ENCODE measurements at places on chromosomes 12 and 14.

DNA sequence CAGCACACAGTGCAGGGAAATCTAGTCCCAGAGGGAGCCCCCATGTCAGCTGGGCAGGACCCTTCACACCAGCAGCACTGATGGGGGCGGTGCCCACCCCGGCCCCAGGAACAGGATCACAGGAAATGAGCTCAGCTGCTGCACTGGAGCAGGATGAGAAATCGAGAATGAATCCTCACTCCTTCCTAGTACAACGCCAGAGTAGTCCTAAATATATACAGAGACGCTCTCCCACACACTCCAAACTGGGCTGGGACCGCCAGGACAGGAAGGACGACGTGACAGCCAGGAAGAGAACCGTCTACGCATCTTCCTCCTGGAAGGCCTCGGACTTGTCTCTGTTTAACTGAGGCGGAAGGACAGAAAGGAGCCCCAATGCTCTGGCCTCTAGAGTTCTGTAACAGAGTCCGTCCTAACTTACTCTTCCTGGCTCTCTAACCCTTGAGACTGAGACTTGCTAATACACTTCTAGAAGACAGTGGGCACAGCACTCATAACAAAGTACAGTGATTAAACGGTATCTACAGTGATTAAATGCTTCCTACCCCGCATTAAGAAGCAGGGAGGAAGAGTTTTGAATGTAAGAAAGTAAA lies 33.4 kb downstream of the CDC42BPB start:
- no peak for DNase-seq

- DNase-seq, result no peak
These were observed 37.1 kb upstream of the LMNTD1 start for GRCh38 chr12:25590011-25590721.

- no peak for DNase-seq
These were observed 101.1 kb downstream of the CRADD start for GRCh38 chr12:93778306-93778705.

GRCh38 chr12:67436230-67436629 lies 167.1 kb downstream of the CAND1 start:
- no peak for DNase-seq

- DNase-seq, result no peak
These were observed 9.4 kb upstream of the CNIH1 start for GRCh38 chr14:54450535-54450934.

DNA sequence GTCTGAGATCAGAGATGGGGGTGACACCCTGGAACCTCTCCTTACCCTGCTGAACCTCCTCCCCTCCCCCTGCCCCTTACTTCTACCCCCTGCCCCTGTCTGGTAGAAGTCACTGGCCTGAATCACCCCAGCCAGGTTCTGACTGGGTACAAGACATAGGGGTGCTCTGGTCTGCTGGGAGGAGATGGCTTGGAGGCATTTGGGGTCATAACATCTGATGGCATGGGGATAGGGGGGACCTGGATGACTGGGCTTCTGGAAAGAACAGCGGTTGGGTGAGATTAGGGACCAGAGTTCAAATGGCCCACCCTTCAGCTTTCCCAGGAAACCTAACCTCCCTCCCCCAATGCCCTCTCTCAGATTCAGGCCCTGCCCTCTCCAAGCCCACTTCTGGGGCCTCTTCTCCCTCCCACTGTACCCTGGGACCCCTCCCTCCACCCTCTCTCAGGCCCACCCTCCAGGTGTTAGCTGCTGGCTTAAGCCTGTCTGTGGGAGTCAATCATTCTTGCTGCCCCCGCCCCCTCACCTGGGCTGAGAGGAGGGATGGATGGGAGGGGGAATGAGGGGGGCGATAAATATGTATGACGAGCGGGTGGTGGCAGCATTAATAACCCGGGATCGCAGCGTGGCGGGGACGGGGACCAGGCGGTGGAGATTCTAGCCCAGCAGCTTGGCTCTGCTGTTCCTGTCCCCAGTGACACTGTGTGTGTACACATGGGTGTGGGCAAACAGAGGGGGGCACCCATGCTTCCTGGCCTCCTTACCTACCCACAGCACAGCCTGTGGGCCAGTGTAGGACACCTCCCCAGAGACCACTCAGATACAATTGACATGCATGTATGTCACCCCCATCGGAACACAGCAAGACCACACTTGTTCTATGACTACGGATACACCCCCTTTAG lies 5.9 kb downstream of the NXPH4 start:
- no peak for DNase-seq

GRCh38 chr12:117129391-117129790 lies 30.2 kb upstream of the TESC start:
- no peak for DNase-seq

DNA sequence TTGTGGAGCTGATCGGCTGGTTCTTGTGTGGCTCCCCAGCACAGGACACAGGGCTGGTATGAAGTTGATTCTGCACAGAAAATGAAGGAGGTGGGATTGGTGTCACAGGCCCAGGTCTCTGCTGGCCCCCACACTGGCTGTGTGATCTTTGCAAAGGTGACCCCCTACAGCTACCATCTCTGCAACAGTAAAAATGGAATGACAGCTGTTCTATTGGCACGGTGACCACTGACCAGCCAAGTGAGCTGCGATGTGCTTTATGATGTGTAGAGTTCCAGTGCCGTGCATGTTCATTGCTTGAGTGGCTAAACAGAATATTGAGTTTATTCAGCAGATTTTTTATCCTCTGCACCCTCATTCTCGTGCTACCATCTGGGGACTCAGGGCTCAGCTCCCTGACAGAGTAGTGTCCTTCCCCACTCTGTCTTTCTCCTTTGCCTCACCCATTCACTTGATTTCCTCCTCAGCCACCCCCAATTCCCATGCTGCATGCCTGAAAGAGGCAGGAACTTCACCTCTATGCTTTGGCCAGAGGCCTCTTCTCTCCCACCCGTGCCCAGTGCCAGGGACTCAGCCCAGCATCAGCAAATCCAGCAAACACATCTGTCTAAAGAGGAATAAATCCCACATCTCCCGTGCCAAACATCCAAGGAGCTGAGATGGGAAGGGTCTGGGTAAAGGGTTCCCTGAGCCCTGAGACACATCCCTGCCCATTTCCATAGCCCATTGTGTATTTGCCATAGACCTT lies 21.2 kb downstream of the C14orf132 start:
- no peak for DNase-seq

GRCh38 chr14:72608391-72609204 lies 285.3 kb downstream of the DPF3 start:
- no peak for DNase-seq

DNA sequence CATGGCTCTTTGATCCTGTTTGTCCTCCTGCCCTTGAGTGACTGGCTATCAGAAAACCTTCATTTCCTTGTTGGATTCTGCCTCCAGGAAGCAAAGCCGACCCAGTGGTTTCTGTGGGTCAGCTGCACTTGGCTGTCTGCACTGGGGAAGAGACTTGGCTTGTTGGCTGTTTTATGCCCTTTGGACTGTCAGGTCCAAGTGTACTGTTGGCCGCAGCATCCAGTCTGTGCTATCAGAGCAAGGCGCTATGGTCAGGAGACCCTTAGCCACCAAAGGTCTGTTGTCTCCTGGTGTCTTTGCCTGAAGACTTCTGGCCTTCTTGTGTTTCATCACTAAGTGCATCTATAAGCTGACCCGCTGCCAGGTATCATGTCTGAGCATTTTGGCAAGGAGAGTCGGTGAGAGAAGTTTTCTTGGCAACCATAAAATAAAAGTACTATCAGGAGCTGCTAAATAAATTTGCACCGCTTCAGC lies 177.4 kb upstream of the HIF1A start:
- DNase-seq, result no peak

GRCh38 chr12:99505805-99506204 lies 141.7 kb upstream of the GARIN6 start:
- DNase-seq, result no peak

- no peak for DNase-seq
These were observed 477.1 kb upstream of the CCDC196 start for GRCh38 chr14:66009089-66009488.

GRCh38 chr12:124107351-124107750 lies 134.3 kb downstream of the ZNF664 start:
- no peak for DNase-seq

- DNase-seq, result no peak
These were observed 134.6 kb downstream of the RFLNA start for GRCh38 chr12:124429535-124429934.

GRCh38 chr12:131060011-131060703 lies 106.5 kb downstream of the ADGRD1 start:
- DNase-seq, result no peak

GRCh38 chr12:48774516-48774915 lies 14.4 kb downstream of the ADCY6 start:
- no peak for DNase-seq

GRCh38 chr12:120365675-120366340 lies 3.2 kb downstream of the MSI1 start:
- no peak for DNase-seq

- DNase-seq, result no peak
These were observed 20.0 kb downstream of the RHOJ start for GRCh38 chr14:63224196-63224595.

- no peak for DNase-seq
These were observed 73.3 kb upstream of the USP44 start for GRCh38 chr12:95624589-95624988.

GRCh38 chr12:89424389-89424788 lies 72.1 kb upstream of the DUSP6 start:
- DNase-seq, result no peak

GRCh38 chr12:52662093-52662917 lies 10.3 kb upstream of the KRT2 start:
- DNase-seq, result no peak

GRCh38 chr12:120267736-120268135 lies 2.2 kb upstream of the PXN start:
- no peak for DNase-seq

GRCh38 chr14:90842726-90843125 lies 26.5 kb upstream of the TTC7B start:
- DNase-seq, result no peak

DNA sequence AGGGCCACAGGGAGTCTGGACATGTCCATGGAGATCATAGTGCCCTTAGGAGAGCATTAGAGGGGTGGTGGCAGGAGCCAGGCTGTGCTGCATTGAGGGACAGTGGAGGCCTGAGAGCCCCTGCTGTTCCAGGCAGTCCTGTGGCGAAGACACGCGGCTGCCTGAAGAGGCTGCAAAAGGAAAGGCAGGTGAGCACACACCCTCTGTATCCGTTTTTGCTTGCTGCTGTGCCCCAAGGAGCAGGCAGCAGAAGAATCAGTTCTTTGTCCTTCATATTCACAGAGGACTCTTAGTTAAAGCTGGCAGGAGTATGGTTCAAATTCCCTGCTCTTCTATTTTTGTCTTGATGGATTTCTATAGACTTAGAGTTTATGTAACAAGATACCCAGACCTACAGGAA lies 4.5 kb downstream of the SLC35E3 start:
- DNase-seq, result no peak

GRCh38 chr12:25861226-25861625 lies 97.3 kb upstream of the RASSF8 start:
- no peak for DNase-seq

DNA sequence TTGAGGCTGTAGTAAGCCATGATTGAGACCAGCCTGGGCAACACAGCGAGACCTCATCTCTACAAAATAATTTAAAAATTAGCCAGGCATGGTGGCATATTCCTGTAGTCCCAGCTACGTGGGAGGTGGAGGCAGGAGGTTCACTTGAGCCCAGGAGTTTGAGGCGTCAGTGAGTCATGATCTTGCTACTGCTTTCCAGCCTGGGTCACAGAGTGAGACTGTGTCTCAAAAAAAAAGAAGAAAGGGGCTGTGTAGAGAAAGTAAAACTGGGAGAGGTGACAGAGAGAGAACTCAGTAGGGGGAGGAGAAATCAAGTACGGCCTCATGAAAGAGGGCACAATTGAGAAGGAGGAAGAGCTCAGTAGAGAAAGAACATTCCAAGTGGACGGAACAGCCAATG lies 12.4 kb downstream of the TECPR2 start:
- DNase-seq, result no peak

DNA sequence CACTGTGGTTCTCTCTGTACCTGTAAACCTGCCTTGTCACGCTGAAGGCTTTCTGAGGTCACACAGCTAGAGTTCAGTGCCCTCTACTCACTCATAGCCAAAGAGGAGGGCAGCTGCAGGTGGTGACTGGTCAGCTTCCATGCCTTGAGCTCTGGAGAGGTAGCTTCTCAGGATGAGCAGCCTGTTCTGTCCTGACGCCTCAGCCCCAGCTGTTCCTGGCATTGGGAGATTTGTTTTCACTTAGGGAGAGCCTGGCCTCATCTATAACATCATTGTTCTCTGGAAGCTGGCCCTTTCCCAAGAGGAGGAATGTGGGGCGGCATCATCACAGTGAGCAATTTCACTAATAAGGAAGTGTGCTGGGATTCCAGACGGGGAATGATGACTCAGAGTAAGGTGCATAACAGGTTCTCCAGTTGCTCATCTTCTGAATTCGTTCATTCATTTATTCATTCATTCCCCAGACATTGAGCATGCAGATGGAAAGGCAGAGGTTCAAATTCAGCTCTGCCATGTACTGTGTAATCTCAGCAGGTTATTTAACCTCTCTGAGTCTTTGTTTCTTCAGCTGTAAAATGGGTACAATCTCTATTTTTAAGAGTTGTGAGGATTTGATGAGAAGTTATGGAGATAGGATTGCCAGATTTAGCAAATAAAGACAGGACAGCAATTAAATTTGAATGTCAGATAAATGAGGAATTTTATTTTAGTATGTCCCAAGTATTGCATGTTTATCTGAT lies 255.8 kb upstream of the CRY1 start:
- no peak for DNase-seq

GRCh38 chr14:91899213-91899612 lies 31.9 kb upstream of the TC2N start:
- DNase-seq, result no peak

DNA sequence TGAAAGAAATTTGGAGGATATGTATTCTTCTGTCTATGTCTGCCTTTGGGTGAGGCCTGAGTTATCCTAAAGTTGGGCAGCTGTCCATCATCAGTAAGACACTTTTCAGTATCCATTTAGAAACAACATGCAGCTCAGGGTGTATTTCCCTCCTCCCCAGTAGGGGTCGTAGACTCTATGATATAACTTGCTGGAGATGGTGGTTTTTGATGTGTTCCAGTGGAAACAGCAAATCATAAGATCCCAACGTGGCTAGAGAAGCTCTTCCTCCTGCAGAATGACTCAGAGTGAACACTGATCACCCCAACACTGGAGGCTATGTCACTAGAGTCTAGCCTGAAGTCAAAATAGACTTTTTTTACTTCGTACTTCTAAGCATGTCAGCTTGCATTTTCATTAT lies 331.6 kb upstream of the STXBP6 start:
- DNase-seq, result no peak

- DNase-seq, result no peak
These were observed 234.0 kb downstream of the ETNK1 start for GRCh38 chr12:22858849-22859570.

DNA sequence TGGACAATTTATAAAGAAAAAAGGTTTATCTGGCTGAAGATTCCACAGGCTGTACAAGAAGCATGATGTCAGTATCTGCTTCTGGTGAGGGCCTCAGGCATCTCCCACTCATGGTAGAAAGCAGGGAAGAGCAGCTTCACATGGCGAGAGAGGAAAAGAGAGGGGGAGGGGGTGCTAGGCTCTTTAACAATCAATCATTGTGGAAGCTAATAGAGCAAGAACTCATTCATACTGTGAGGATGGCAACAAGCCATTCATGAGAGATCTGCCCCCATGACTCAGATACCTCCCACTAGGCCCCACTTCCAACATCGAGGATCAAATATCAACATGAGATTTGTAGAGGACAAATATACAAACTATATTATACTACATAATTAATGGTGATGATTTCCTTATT lies 361.9 kb upstream of the FAR2 start:
- DNase-seq, result no peak

- DNase-seq, result no peak
These were observed 109.9 kb downstream of the NAV3 start for GRCh38 chr12:77940567-77940966.

All from stimulated activated CD8-positive, alpha-beta memory T cell treated with anti-CD3 and anti-CD28 coated beads, Interleukin-7, amount 100 ng/mL, for 1 hour (primary cell).